ENCODE measurements at places on chromosomes 5 and 9. TPM values are rescaled to one million over a fixed set of nuclear protein-coding genes. Genes with fewer than 3 reads are reported as not detected.

DNA sequence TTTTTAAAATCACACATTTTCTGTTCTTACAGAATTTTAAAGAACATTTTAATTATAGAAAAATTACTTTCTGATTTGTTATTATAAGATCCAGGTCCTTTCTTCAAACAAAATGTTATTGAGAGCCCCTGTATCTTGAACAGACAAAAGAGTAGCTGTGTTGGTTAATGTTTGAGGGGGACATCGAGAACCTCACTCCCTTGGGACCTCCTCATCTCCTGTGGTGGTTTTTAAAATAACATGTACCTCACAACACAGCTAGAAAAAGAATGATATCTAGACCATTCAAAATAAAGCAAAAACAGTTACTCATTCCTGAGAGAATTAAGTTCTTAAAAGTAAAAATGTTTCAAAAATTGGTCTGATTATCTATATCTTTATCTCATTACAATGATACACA, 54.7 kb downstream of the VCAN start:
- H3K27ac ChIP-seq = no peak overlapping the region
- peaks cover 6% of the 10 kb centered on the region for H3K27me3 ChIP-seq
- H3K4me3 ChIP-seq = no peak overlapping the region

- H3K27ac ChIP-seq = no peak overlapping the region
- no peaks in the 10 kb centered on the region for H3K36me3 ChIP-seq
- no peaks in the 10 kb centered on the region for H3K4me1 ChIP-seq
- H3K27me3 ChIP-seq = no peaks in the 10 kb centered on the region
- H3K4me3 ChIP-seq = no peak overlapping the region
These were observed 237.1 kb downstream of the DMRTA1 start for GRCh38 chr9:22683700-22684075.

- H3K36me3 ChIP-seq = no peaks in the 10 kb centered on the region
- no peak overlapping the region for H3K4me3 ChIP-seq
- H3K27ac ChIP-seq = no peak overlapping the region
These were observed 104.7 kb downstream of the DCP2 start for GRCh38 chr5:113081091-113081839.

DNA sequence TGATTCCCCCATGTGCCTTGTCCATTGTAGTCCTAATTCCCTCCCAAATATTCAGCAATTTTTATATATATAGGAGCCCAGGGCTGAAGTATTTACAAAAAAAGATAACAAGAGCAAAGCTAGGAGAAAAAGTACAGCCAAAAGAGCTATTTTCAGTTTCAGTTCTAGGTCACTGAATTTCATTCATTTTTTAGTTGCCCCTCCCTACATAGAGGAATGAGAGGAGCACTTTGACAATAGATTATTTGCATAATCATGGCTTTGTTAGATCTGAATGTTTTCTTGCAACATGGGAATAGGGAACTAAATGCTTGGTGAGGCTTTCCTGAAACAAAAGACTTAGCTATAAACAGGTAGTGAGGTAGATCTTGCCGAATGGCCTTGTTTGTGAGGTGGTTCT, 15.3 kb upstream of the F2RL2 start:
- DNase-seq = no peak
- no peaks in the 10 kb centered on the region for H3K27me3 ChIP-seq
- peaks cover 11% of the 10 kb centered on the region for H3K4me1 ChIP-seq
- H3K36me3 ChIP-seq = peaks cover 48% of the 10 kb centered on the region
- H3K27ac ChIP-seq = peak overlapping the region; percentile 4
- H3K4me3 ChIP-seq = no peak overlapping the region

GRCh38 chr9:2502760-2503159, 118.8 kb upstream of the VLDLR start:
- no peak for DNase-seq
- no peak overlapping the region for H3K4me3 ChIP-seq
- H3K27me3 ChIP-seq = no peaks in the 10 kb centered on the region
- no peak overlapping the region for H3K27ac ChIP-seq

GRCh38 chr9:104868687-104869404, 59.1 kb downstream of the ABCA1 start:
- no peaks in the 10 kb centered on the region for H3K4me1 ChIP-seq
- H3K27me3 ChIP-seq = peaks cover 4% of the 10 kb centered on the region
- no peak overlapping the region for H3K4me3 ChIP-seq
- no peak overlapping the region for H3K27ac ChIP-seq
- DNase-seq = no peak
- H3K36me3 ChIP-seq = no peaks in the 10 kb centered on the region

- DNase-seq = no peak
- no peaks in the 10 kb centered on the region for H3K27me3 ChIP-seq
- H3K27ac ChIP-seq = no peak overlapping the region
- H3K36me3 ChIP-seq = peaks cover 43% of the 10 kb centered on the region
These were observed 19.3 kb upstream of the TOR2A start for GRCh38 chr9:127754099-127755060.

DNA sequence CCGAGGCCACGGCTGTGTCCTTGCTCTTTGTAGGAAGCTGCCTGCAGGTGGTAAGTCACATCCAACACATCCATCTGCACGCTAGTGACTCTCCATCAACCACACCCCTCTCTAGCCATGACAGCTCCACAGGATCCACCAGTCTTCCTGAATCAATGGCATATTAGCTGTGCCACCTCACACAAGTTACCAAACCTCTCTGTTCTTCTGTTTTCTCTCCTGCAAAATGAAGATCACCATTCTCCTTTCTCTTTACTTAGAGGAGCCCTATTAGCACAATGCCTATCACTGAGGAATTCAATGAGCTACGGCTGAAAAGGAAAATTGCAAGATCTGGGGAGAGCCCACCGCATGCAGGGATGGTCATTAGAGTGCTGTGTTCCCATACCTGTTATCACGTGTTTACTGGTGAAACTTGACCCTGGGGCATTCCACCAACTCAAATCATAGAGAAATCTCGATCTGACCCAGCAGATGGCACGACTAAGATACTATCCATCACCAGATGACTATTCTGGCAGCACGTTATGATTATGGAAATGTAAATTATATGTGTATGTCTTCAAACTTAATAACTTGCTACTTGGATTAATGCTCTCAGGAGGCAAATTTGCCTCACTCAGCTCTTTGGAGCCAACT, 20.9 kb downstream of the WHRN start:
- H3K4me1 ChIP-seq = peaks cover 47% of the 10 kb centered on the region
- DNase-seq = no peak
- no peak overlapping the region for H3K4me3 ChIP-seq
- H3K36me3 ChIP-seq = no peaks in the 10 kb centered on the region
- H3K27me3 ChIP-seq = no peaks in the 10 kb centered on the region

GRCh38 chr9:97510797-97511654, 9.6 kb downstream of the TMOD1 start:
- peaks cover 3% of the 10 kb centered on the region for H3K4me1 ChIP-seq
- no peak overlapping the region for H3K4me3 ChIP-seq
- H3K36me3 ChIP-seq = no peaks in the 10 kb centered on the region
- H3K27ac ChIP-seq = no peak overlapping the region
- DNase-seq = no peak
- peaks cover 5% of the 10 kb centered on the region for H3K27me3 ChIP-seq

DNA sequence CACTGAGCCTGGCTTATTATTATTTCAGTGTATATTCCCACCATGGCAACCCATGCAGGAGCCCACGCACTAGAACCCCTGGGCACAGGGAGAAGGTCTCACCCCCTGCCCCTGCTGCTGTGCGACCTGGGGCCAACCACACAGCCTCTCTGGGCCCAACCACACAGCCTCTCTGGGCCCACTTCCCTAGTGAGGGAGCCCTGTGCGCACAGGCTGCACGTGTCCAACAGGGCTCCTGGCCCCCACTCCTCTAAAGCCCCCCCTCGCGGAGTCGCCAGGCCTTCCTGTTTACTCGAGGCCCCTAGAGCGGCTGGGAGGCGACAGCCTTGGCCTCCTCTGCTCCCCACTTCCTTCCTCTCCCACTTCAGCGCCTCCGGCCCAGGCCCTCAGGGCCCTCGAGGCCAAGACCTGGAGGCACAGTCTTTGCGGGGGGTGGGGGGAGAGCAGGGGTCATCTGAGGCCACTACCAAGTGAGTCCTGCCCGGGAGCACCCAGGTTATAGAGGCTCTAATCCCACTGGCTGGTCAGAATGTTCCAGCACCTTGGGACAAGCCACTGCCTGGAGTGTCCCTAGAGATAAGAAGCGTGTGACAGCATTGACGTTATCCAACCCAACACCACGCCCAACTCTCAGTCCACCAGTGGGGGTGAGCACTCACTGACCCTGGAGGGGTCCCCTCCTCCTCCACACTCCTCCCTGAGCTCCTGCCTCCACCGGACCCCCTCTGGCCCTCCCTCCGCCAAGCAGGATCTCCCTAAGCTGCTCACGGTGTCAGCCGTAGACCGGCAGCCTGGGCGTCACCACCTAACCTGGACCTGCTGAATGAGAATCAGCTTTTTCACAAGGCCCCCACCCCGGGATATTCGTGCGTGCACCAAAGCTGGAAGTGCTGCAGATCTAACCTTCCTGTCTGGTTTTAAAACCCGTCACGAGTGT, 7.9 kb upstream of the ENG start:
- DNase-seq = peak; percentile 78
- peak overlapping the region; percentile 93 for H3K27ac ChIP-seq
- H3K36me3 ChIP-seq = peaks cover 6% of the 10 kb centered on the region
- peak overlapping the region; percentile 20 for H3K4me3 ChIP-seq

DNA sequence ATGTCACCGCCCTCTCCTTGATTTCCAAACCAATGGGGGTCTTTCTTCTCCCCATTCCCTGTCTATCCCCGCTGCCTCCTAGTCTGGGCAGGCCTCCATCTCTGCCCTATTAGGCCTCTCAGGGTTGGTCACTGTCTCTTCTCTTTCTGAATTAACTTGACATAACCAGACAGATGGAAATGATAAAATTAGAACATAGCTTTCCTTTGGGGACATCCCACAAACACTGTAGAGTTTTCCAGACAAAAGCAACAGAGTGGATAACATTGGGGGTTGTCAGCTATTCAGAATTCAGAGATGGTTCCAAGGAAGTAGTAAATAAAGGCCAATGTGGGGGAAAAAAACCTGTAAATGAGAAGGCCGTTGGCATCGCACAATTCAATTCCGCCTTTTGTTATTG, 24.7 kb downstream of the LHX6 start:
- no peak for DNase-seq
- H3K4me1 ChIP-seq = no peaks in the 10 kb centered on the region
- no peak overlapping the region for H3K27ac ChIP-seq
- H3K27me3 ChIP-seq = no peaks in the 10 kb centered on the region
- H3K36me3 ChIP-seq = no peaks in the 10 kb centered on the region

DNA sequence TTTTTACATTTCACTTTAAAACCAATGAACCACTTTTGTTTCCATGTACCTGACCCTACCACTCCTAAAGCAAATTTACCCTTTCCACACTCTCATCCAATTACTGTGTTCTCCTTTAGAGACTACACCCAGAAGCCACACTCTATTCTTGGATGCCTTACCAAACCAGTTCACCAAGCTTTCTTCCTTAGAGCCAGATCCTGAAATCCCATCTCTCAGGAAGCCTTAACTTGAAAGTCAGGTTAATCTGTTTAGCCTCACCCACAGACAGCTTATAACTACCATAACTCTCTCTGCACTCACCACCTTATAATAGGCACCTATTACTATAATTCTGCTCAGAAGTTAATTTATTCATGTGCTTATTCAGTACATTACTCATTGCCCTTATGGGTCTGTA, 4.3 kb downstream of the CSNK1A1 start:
- H3K27ac ChIP-seq = peak overlapping the region; percentile 23
- H3K4me1 ChIP-seq = peaks cover 49% of the 10 kb centered on the region
- peak overlapping the region; percentile 38 for H3K4me3 ChIP-seq
- DNase-seq = no peak

DNA sequence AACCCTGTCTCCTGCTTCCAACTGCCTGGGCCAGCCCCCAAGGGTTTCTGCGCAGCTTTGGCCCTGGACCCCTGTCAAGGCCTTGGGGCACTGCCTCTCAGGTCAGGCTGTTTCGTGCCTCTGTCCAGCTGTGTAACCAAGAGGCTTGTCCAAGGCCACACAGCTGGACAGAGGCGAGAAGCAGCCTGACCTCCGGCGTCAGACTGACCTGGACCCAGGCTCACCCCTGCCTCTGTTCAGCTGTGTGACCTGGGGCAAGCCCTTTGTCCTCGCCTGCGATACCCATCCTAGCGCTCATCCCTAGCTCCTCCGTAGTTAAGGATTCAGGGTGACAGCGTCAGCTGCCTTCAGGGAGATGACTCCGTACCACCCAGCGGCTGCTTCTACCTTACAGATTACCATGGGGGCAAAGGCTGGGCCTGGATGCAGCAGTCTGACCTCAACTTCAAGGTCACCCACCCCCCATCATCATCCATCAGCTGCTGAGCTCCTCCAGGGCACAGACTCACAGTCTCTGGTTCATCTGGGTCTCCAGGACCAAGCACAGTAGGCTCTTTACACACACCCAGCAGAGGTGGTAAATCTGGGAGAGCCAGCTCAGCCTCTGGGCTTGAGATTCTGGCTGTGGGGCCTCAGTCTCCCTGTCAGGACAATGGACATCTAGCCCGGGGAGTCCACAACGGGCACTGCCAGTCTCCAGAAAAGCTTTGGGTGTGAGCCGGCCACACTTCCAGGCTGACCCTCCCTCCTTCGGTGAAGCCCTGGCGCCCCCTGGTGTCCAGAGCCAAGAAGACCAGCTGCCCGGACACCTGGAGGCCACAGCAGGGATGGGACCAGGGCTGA, 7.9 kb downstream of the AK1 start:
- H3K4me1 ChIP-seq = peaks cover 23% of the 10 kb centered on the region
- H3K36me3 ChIP-seq = peaks cover 6% of the 10 kb centered on the region
- DNase-seq = peak; percentile 87
- H3K27ac ChIP-seq = no peak overlapping the region
- no peak overlapping the region for H3K4me3 ChIP-seq

DNA sequence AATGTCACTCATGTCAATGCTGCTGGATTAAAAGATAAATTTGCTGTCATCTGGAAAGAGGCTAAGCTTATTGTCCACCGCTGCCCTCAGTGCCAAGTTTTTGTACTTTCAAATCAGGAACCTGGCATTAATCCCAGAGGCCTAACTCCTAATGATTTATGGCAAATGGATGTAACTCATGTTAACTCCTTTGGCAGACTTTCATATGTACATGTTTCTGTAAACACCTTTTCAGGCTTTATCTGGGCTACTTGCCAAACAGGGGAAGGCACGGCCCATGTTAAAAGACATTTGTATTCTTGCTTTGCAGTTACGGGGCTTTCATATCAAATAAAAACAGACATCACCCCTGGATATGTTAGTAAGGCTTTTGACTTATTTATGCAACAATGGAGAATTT, 608.0 kb upstream of the ACO1 start:
- no peaks in the 10 kb centered on the region for H3K27me3 ChIP-seq
- H3K36me3 ChIP-seq = peaks cover 2% of the 10 kb centered on the region
- no peaks in the 10 kb centered on the region for H3K4me1 ChIP-seq
- no peak overlapping the region for H3K4me3 ChIP-seq

DNA sequence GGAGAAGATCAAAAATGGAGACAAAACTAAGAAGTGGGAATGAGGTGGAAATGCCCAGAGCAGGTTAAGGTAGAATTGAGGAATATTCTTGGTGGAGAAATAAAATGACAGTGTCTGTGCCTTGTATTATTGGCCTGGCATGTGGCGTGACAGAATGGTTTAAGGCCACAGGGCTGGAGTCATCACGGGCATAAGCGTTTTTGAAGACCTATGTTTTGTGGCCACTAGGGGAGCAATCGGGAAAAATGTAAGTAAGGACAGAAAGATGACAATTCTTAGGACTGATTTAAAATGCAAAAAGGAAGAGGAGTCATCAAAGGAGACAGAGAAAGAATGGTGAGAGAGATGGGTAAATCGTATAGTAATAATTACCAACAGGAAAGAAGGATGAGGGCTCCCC, 72.2 kb upstream of the EPB41L4A start:
- no peaks in the 10 kb centered on the region for H3K4me1 ChIP-seq
- H3K36me3 ChIP-seq = no peaks in the 10 kb centered on the region
- no peak for DNase-seq
- H3K27me3 ChIP-seq = peaks cover 5% of the 10 kb centered on the region
- no peak overlapping the region for H3K4me3 ChIP-seq

The FREM1 gene
- not detected for total RNA-seq

The LAMC3 gene
- not detected for total RNA-seq

The MAPK9 gene
- 44.6 TPM for total RNA-seq

The EIF4E1B gene
- total RNA-seq = not detected

The PPIP5K2 gene
- total RNA-seq = 65.7 TPM

The TUSC1 gene
- 0.21 TPM for total RNA-seq

The RANBP3L gene
- not detected for total RNA-seq

All from activated CD8-positive, alpha-beta T cell treated with anti-CD3 and anti-CD28 coated beads, Interleukin-2, amount 10 ng/mL, durations not matched to agents 7 days and 5 days (primary cell).